ENCODE measurements at places on chromosomes 6 and 20.

- DNase-seq, result no peak
Observed at GRCh38 chr6:157380458-157380778, 572 bp upstream of the ZDHHC14 start.

DNA sequence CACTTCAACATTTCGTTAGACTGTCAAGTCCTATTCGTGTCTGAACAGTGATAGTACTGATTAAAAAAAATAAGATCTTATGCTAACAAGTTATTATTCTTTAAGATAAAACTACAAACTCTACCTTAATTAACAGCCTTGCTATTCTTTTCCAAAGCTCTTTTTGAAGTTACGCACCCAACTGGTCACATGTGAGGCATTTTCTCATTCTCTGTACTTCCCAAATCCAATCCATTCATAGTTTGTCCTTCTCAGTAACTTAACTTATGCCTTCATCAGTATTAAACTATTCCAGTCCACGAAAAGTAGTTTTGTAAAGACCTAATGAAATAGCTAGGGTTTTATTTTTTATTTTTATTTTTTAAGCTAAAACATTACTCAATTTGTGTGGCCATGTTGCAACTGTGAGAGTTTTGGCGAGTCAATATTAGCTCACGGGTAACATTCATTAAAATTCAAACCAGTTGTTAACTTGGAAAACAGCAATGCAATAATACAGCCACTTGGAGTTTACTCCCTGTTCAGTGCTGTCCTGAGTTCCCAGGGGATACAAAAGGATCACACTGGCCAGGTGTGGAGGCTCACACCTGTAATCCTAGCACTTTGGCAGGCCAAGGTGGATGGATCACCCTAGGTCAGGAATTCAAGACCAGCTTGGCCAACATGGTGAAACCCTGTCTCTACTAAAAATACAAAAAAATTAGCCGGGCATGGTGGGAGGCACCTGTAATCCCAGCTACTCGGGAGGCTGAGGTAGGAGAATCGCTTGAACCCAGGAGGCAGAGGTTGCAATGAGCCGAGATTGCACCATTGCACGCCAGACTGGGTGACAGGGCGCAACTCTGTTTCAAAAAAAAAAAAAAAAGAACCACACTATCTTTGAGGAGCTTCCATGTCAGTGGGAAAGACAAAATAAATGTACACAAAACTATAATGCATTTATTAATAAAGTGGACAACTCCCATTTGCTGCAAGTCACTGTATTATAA, 27.9 kb upstream of the EEF1A1 start:
- no peak for DNase-seq

GRCh38 chr20:41696428-41696827, 78.3 kb upstream of the CHD6 start:
- DNase-seq, result no peak

GRCh38 chr6:71321314-71321713, 32.7 kb downstream of the OGFRL1 start:
- no peak for DNase-seq

GRCh38 chr6:118787724-118788423, 106.1 kb upstream of the ASF1A start:
- no peak for DNase-seq

DNA sequence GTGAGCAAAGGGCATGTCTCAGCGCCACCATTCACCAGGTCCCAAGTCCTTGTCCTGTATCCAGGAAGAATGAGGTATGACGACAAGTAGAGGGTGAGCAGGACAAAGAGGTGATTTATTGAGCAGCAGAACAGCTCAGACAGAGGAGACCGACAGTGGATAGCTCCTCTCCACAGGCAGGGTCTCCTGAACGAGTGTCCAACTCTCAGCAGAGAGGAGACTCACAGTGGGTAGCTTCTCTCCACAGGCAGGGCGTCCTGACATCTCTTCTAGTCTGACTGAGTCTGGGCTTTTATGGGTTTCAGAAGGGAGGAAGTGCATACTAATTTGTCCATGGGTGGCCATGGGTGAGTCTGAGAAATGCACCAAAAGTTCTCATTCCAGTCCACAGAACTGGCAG, 204.7 kb downstream of the ANKRD60 start:
- DNase-seq, result no peak

GRCh38 chr6:133165235-133165634, 75.9 kb upstream of the EYA4 start:
- no peak for DNase-seq
